ENCODE measurements at places on chromosomes 1 and 21. TPM values are rescaled to one million over a fixed set of nuclear protein-coding genes. Genes with fewer than 3 reads are reported as not detected.

S100A9 gene
- not detected for total RNA-seq

DNA sequence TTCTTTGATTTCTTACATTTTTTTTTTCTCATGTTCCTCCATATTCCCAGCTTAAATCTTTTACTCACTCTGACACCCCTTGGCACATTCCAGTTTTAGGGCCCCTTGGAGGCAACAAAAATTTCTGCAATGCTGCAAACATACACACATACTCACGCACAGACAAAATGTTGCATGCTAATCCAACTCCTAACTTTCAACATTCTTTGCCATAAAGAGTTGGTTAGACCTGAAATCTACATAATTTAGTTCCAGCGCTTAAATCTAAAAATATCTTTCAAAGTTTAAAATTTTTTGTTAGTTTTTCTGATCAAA, 103.9 kb downstream of the PTPN14 start:
- DNase-seq: no peak

TNFAIP8L2 gene
- not detected for total RNA-seq

GRCh38 chr1:230858918-230859729, 9.2 kb downstream of the C1orf198 start:
- DNase-seq: no peak

GART gene
- 162 TPM for total RNA-seq

DNA sequence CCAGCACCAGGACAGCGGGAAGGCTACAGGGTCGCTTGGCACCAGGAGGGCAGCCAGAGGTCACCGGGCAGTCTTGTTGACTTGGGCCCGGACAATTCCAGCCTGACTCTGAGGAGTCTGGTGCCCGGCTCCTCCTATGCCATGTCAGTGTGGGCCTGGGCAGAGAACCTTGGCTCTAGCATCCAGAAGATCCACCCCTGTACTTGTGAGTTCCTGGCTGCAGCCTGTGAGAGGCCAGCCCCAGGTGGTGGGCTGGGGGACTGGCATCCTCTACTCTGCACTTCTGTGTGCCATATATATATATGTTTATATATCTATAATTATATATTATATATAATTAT, 11.6 kb upstream of the PTPN7 start:
- no peak for DNase-seq

GRCh38 chr1:5968161-5968736, 24.0 kb downstream of the NPHP4 start:
- DNase-seq: no peak

GRCh38 chr1:146016891-146017290, 4.6 kb downstream of the HJV start:
- DNase-seq: no peak

DNA sequence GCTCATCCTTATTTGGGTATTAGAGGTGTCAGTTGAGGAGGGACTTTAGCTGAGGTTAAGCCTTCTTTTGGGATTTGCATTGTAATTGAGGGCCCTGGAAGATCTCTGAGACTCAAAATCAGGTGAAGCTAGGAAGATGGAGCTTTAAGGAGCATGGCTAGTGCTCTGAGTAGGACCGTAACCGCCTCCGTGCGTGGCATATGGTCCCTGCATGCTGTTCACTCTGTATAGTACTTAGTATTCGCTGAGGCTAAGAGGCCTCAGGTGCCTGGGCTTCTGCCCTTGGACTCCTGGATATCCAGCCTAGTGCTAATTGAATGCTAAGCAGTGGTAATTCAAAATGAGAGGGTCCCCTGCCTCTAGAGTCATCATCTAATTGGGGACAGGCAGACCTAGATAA, 22.5 kb downstream of the NSUN4 start:
- DNase-seq: no peak

- DNase-seq: no peak
Measured at GRCh38 chr1:204361341-204361771, 1.6 kb upstream of the PLEKHA6 start.

- no peak for DNase-seq
Measured at GRCh38 chr1:114278911-114279310, 125.2 kb upstream of the SYT6 start.

DNA sequence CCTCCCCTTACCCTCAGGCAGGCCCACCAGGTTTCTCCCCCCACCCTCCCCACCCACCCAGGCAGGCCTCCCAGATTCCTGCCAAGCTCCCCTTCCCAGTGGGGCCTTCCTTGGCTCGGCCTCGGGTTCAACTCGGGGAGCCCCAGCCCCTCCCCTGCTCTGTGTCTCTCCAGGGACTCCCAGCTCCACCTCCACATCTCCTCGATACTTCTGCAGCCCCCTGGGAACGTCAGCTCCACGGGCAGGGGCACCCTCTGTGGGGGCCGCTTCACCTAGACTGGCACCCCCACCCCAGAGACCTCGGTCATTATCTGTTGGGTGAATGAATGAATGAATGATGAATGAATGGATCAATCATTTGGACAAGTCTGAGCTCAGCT, 775 bp downstream of the MMEL1 start:
- no peak for DNase-seq

ASAP3 gene
- 25.9 TPM for total RNA-seq

DNA sequence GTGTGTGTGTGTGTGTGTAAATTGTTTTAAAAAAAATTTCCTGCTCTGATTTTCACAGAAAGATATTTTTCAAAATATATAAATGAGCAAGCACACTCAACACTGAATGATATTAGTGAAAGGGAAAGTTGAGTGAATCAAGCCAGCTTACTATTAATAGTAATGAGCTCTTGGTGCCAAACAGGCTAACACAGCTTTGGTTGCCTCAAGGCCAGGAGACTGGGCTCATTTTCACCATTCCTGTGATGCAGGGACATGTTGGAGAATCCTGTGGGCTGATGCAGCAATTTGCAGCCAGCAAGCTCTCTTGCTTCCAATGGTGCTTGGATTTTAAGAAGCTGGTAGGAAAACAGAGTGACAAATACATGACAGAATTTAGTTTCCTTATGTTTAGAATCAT, 30.2 kb downstream of the PLA2G4A start:
- DNase-seq: no peak

DNA sequence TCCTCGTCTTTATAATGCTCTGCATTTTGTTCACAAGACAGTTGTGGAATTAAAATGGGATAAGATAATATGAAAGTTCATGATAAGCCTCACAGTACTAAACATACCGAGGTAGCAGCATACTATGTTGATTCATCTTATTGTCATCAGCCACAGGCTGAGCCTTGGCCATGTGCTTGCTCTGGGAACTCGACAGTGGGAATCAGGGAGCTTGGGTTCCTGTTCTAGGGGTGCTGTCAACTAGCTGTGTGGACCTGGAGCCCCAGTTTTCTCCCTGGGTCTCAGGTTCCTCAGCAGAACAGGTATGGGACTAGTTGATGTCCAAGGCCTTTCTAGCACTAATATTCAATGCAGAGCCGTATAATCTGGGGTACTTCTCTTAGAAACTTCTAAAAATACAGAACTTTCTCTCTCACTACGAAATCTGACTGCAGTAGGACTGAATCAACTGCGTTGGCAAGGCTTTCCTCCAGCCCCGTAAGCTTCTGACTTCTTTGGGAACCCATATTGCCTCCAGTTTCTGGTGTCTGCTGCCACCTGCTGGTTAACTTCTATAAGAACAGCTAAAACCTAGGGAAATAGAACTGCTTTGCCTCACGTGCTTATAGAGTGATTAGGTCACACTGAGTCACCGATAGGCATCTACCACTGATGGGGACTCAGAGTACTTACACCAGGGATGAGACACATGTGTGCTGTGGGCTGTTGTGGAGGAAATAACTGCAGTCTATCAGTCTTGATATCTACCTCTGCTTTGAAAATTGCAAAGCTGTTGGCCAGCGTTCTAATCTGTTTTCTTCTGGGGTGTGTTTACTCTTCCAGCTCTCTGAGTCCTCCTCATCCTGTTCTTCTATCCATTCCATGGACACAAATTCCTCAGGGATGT, 110.9 kb downstream of the RGL1 start:
- peak; percentile 75 for DNase-seq

- DNase-seq: no peak
Measured at GRCh38 chr1:9606948-9607347, 18.2 kb downstream of the TMEM201 start.

GRCh38 chr1:184556665-184557064, 169.8 kb downstream of the C1orf21 start:
- DNase-seq: no peak

GRCh38 chr1:204280099-204280961, 66.5 kb upstream of the GOLT1A start:
- no peak for DNase-seq

- no peak for DNase-seq
Measured at GRCh38 chr1:167663002-167663772, 33.2 kb downstream of the RCSD1 start.

GRCh38 chr1:88877382-88877825, 14.0 kb downstream of the GTF2B start:
- DNase-seq: no peak

FOXD3 gene
- 26.1 TPM for total RNA-seq

PROX1 gene
- 0.83 TPM for total RNA-seq

TRIM67 gene
- total RNA-seq: not detected

DNA sequence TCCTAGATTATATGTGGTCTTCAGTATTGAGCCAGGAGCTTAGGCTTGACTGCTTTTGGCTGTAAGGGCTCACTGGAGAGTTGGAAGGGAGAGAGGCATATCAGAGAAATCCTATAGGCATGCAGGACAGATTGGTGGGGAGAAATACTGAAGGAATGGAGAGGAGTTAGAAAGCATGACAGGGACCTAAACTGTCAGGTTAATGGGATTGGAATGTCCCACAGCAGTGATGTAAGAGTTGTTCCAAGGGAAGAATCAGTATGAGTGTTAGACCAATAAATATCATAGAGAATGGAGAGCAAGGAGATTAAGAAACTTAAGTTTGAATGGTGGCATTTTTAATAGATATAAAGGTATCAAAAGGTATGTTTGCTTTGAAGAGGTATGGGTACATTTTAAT, 39.7 kb downstream of the SLC35A3 start:
- DNase-seq: no peak

GBP7 gene
- not detected for total RNA-seq

DNA sequence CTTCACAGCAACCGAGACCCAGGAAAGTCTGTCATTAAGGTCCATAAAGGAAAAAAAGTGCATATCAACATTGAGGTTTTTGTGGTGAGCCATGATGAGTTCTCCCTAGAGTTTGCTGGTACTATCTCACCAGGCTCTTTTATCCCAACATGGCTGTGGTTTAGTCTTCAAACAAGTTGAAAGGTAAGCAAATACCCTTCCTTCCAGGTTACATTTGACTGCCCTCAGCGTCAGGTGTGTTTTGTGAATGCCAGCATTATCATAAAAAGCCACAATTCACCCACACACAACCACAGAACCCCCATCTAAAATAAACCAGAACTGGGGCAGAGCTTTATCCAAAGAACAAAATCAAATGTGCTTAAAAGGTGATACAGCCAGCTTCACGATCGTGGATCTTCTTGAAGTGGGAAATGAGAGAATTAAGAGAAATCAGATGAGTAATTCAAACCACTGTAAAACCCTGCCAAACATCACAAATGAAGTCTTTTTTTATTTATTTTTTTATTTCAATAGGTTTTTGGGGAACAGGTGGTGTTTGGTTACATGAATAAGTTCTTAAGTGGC, 64.7 kb downstream of the SETD4 start:
- DNase-seq: no peak

DNA sequence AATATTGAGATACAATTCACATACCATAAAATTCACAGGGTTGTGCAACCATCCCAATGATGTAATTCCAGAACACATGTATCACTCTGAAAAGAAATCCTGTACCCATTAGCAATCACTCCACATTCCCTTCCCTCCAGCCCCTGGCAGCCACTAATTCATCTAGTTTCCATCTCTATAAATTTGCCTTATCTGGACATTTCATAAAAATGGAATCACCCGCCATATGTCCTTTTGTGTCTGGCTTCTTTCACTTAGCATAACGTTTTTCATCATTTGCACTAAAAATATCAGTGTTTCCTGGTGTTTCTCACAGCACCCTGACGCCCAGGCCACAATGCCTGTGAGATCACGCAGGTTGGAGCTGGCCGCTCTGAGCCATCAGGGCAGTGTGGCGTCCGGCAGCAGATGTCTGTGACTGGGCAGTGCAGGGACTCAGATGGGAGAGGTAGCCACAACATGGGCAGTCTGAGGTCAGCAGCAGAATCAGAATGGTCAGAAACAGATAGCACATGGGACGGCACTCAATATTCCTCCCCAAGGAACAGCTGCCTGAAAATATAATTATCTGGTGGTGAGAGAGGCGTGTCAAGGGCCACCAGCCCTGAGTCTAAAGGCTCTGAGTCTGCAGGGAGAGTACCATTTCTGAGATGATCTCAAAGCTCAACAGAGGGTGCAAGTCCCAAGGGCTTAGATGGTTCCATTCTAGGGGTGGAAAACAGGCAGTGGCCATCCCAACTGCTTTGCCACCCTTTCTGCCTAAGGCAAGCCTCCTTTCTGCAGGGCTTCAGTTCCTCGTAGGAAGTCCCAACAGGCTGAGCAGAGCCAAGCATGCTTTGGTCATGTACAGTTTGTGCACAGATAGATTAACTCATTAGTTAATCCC, 129.4 kb upstream of the EDN2 start:
- DNase-seq: no peak

GRCh38 chr1:228393268-228393701, 13.3 kb downstream of the TRIM11 start:
- no peak for DNase-seq

DNA sequence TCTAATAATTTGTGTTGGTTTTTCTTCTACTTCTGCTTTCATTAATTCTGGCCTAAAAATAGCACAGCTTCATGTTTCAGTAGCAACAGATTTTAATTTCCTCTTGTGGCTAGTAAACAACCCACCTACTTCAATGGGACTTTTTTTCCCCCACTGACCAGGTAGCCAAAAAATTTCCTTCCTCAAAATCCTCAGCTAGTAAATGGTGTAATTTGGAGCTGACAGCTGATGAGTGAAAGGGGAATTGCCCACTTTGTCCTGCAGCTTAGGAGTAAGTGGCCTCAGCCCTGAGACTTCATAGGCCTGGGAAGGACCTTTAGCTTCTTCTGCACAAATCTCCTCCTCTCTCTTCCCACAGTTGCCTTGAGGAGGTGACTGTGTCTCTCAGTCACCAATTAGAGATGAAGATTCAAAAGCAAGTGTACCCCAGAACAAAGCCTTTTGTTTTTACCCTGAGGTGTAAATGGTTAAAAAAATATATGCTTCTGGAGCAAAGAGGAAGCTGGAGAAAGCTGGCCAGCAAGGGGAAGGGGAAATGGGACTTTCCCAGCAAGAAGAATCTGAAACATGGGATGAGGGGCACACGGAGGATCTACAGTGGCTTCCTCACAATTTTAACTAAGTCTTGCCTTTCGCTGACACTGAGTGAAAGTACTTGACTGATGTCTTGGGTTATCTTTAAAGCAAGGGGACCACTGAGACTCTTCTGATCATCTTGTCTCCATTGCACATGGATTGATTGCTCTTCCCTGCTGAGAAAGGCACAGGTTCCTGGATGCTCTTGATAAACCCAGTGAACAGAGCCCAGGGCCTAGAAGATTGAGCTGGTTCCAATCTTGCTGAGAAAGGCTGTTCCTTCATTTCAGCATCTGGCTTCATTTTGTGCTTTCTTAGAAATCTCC, 35.8 kb upstream of the VCAM1 start:
- DNase-seq: no peak

CDCA8 gene
- 47.7 TPM for total RNA-seq

IRF6 gene
- total RNA-seq: 7.1 TPM
